Hematopoietic multipotent progenitor cell (in vitro differentiated cells): ENCODE measurements at places on chromosomes 6 and 20. TPM values are rescaled to one million over a fixed set of nuclear protein-coding genes. Genes with fewer than 3 reads are reported as not detected.

The ZNF391 gene
- 1.9 TPM for total RNA-seq

The SLC17A2 gene
- total RNA-seq, result not detected

The ADGB gene
- total RNA-seq, result under 0.01 TPM

DNA sequence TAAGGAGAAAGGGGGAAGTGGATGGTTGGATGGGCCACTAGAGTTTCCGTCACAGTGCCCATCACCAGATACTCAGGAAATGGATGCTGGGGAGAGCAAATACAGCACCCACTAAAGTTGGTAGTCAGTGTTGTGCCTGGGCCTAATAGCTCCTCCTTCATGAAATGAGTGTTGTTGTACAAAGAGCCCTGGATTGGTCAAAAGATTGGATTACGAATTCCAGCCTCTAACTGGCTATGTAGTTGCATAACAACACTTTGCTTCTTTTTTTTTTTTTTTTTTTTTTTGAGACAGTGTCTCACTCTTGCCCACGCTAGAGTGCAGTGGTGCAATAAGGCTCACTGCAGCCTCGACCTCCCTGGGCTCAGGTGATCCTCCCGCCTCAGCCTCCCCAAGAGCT is 27.4 kb downstream of the KCNG1 start:
- no peak for DNase-seq

DNA sequence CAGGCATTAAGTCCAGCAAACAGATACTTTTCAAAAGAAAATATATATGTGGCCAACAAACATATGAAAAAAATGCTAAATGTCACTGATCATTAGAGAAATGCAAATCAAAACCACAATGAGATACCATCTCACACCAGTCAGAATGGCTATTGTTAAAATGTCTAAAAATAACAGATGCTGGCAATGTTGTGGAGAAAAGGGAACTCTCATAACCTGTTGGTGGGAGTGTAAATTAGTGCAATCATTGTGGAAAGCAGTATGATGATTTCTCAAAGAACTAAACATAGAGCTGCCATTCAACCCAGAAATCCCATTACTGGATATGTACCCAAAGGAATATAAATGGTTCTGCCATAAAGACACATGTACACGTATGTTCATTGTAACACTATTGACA is 20.6 kb downstream of the KCNQ5 start:
- no peak for DNase-seq

GRCh38 chr6:52207066-52207465 is 20.9 kb downstream of the IL17A start:
- no peak for DNase-seq

DNA sequence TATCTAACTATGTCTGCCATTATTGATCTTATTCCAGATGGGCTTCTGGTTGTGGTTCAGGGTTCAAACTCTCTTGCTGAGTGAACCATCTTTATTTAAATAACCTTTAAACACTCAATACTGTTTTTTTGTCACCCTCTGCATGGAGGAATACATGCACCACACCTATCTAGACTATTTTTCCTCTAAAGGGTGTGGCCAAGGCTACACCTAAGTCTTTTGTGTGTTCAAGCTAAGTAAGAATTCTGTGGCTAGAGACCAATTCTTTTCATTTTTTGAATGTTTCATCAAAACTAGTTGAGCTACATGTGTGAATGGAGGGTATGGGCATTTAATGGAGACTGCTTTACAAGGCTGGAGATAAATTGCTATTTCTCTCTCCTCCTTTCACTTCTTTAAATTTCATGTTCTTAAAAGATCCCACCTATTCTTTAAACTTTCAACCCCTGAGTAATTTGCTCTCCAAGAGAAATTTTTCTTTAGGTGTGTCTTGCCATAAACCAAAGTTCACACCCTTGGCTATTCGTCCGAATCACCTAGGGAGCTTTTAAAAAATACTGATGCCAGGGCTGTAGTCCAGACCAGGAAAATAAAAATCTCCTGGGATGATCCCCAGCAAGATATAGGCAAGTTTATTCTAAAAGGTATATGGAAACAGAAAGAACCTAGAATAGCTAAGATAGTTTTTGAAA is 24.8 kb upstream of the MBOAT1 start:
- no peak for DNase-seq

DNA sequence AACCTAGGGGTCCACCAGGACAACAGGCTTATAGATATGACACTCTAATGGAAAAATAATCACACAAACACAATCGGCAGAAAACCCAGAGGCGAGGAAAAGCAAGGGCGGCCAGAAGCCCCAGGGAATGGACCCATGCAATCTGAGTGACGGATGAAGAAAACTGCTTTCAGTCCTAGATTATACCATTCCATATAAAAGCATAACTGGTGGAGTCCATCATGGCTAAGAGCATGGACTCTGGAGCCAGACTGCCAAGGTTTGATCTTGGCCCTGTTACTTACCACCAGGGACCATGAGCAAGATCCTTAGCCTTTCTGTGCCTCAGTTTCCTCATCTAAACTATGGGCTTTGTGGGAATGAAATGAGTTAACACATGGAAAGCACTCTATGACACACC is 3.7 kb downstream of the SLC22A16 start:
- DNase-seq, result no peak
